ENCODE measurements at places on chromosomes 6 and 20.

DNA sequence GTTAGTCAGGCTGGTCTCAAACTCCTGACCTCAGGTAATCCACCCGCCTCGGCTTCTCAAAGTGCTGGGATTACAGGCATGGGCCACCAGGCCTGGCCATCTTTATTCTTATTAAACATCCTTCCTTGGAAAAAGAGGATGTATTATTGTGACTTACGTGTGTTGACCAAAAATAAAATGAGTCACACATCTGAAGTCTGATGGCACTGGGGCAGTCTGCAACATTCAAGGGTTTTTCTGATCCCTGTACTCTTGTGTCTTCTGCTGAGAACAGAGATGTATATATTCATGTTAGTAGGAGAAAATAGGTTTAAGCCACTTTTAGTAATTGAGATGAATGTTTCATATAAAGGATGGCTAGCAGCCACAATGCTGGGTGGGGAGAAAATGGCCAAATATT lies 129.9 kb upstream of the RIPOR2 start:
- H3K4me1 ChIP-seq = no peaks in the 10 kb centered on the region
- DNase-seq = no peak
- no peaks in the 10 kb centered on the region for H3K27me3 ChIP-seq
- H3K27ac ChIP-seq = no peak overlapping the region

GRCh38 chr6:124901084-124901483 lies 61.2 kb upstream of the RNF217 start:
- H3K27ac ChIP-seq = no peak overlapping the region
- no peaks in the 10 kb centered on the region for H3K27me3 ChIP-seq
- no peak for DNase-seq

DNA sequence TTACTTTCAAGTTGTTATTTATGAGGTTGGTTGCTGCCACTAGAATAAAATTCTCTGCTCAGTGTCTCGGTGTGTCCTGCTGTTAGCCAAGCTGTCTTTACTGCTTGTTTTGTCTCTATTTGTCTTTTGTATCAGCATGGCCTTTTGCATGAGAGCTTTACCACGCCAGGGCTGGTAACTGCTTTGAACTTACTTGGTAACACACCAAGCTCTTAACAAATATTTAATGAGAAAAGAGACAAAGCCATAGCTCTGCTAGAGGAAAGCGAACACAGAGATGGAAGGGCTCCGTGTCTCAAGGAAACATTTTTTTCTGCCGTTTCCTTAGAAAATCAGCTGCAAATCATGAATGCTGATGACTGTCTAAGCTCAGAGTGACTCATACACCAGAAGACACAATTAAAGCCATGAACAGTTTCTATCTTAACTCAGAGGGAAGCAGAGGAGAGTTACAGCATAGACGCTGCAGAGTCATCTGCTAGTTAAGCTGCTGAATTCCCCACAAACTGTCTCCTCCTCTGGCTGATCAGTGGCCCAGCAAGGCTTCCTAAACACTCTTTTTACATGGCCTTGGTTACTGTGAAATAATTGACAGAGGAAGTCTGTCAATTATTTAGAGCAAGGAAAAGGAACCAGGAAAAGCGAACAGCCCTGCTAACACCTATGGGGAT lies 44.8 kb downstream of the AGPAT4 start:
- H3K4me3 ChIP-seq = no peak overlapping the region
- peak overlapping the region; percentile 26 for H3K27ac ChIP-seq
- no peak for DNase-seq

DNA sequence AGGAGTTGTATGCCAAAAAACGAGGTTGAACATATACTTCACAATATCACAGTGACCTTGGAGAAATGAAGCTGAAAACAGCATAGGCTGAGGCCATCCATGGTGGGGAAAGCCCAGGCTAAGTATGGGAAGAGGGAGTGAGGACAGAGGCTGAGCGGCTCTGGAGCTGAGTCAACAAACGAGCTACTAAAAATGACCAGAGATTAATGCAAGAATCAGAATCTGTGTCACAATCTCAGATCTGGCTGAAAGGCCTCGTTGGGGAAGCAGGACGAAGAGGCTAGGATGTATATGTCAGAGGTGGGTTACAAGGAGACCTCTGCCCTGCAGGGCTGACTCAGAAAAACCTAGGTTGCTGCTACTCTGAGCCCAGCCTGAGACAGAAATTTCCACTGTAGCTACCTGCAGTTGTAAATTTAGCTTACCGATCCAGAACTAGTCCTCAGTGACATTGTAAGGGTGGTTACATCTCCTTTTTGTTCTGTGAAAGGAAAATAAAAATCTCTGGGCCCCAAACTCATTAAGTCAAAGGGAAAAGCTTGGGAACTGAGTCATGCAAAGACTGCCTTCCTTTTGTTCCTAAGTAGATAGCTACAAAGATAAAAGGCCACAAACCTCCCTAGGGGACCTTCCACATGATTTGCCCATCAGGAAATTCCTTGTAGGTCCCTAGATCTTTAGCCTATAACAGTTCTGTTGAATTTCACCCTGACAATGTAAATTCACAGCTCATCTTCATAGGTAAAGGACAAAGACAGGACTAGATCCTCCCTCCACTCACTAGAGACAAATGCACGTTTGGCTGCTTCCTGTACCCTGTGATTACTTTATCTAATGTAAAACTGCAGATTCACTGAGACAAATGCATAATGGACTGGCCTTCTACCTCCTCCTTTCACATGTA lies 8.5 kb upstream of the TUBB2A start:
- H3K27me3 ChIP-seq = no peaks in the 10 kb centered on the region
- H3K4me1 ChIP-seq = peaks cover 6% of the 10 kb centered on the region
- no peak overlapping the region for H3K4me3 ChIP-seq
- no peaks in the 10 kb centered on the region for H3K36me3 ChIP-seq

GRCh38 chr6:35587167-35587566 lies 74.5 kb upstream of the TULP1 start:
- no peak for DNase-seq
- H3K36me3 ChIP-seq = peaks cover 92% of the 10 kb centered on the region
- H3K27me3 ChIP-seq = no peaks in the 10 kb centered on the region
- H3K27ac ChIP-seq = peak overlapping the region; percentile 9
- peaks cover 67% of the 10 kb centered on the region for H3K4me1 ChIP-seq
- H3K4me3 ChIP-seq = no peak overlapping the region

DNA sequence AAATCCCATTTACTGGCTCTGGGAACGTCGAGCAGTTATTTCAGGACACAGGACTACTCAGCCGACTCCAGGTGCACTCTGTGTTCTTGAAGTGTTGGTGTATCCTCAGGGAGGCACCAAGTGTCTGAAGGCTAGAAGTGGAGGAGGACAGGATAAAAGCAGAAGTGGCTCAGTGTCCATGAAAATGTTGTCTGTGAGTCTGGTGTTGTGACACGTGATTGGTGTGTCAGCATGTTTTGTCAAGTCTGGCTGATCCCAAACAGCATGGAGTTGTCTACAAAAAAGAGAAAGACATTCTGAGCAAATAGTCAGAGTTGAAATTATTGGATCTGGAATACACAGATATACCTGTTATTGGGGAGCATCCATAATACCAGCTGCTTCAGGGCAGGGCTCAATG lies 30.3 kb downstream of the SCGN start:
- H3K27me3 ChIP-seq = no peaks in the 10 kb centered on the region
- no peak overlapping the region for H3K27ac ChIP-seq
- H3K4me1 ChIP-seq = no peaks in the 10 kb centered on the region
- H3K4me3 ChIP-seq = no peak overlapping the region

DNA sequence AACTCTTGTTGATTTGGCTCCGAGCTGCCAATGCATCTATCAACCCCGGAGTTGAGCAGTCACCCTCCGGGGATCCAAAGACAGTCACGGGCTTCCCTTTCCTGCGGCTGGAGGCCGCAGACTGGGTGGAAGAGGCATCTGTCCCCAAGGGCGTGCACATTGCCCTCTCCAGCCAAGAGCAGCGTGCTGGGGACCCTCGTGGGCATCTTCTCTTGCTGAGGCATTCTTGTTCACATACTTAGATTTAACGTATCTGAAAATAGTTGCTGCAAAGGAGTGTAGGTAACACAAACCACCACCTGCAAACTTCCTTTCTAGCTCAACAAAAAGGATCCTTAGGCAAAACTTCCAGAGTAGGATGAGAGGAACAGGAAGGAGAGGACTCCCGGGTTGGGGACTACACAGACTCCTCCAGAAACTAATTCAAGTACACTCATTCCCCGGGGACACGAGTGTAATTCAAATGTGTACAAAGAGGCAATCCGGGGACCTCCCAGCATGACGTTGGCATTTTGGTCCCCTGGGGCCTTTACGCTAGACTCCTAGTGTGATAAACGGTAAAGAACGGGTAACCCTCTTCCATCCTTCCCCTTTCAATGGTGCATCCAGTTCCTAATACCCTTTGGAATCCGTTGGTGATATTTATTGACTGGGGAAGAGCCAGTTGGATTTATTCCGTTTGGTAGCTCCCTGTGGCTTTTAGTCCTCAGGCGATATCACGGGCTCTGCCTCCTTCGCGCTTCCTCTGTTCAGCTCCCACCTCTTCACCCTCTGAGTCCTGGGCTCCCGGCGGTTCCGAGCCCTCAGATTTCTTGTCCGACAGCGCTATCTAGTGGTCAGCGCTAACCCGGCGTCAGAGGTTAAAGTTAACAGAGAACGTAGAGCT lies 2.7 kb upstream of the COL12A1 start:
- peaks cover 61% of the 10 kb centered on the region for H3K4me1 ChIP-seq
- H3K27me3 ChIP-seq = peaks cover 44% of the 10 kb centered on the region
- H3K36me3 ChIP-seq = no peaks in the 10 kb centered on the region
- peak overlapping the region; percentile 39 for H3K4me3 ChIP-seq
- H3K27ac ChIP-seq = no peak overlapping the region

- no peak for DNase-seq
- no peaks in the 10 kb centered on the region for H3K27me3 ChIP-seq
- peaks cover 9% of the 10 kb centered on the region for H3K4me1 ChIP-seq
- H3K36me3 ChIP-seq = no peaks in the 10 kb centered on the region
These were observed 59.3 kb downstream of the UBE3D start for GRCh38 chr6:83006270-83006905.

Data from lower lobe of right lung (tissue), 2 donors.